BJ (cell line): ENCODE measurements at places on chromosomes 6 and 20. TPM values are rescaled to one million over a fixed set of nuclear protein-coding genes. Genes with fewer than 3 reads are reported as not detected.

DNA sequence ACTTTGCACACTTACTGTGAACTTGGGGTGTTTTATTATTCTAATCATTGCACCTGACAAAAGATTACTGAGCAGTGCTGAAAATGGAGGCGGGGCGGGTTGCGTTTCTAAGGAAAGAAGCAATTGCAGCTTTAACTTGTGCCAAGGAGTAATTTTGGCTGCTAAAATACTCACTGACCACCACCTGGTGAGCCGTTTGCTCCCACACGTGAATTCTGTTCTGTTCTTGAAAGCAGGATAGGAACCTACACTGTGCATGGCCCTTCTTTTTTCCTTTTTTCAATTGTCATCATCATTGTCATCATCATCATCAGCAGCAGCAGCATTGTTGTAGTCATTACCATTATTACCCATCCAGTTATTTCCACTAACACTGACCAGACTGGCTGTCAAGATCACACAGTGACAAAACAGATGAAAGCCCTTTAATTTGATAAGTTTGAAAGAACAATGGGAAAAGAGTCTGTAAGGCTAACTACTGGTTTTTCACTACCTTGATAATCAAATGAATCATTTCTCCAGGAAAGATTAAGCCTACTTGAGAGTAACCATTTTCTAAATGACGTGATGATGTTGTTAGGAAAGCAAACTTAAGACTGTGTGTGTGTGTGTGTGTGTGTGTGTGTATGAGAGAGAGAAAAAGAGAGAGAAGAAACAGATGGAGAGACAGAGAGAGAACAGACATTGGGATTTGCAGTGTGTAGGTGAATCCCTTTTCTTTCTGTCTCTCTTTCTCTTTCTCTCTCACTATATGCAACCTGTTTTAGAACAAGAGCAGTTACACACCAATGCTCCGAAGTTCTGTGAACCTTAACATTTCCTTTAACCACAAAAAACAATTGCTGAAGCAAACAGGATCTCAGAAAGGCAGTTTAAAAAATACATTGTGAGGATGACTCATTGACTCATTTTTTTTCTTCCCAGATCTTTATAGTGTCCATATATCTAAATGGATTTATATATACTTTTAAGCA, 3.8 kb downstream of the RIPOR2 start:
- no peak for DNase-seq

DNA sequence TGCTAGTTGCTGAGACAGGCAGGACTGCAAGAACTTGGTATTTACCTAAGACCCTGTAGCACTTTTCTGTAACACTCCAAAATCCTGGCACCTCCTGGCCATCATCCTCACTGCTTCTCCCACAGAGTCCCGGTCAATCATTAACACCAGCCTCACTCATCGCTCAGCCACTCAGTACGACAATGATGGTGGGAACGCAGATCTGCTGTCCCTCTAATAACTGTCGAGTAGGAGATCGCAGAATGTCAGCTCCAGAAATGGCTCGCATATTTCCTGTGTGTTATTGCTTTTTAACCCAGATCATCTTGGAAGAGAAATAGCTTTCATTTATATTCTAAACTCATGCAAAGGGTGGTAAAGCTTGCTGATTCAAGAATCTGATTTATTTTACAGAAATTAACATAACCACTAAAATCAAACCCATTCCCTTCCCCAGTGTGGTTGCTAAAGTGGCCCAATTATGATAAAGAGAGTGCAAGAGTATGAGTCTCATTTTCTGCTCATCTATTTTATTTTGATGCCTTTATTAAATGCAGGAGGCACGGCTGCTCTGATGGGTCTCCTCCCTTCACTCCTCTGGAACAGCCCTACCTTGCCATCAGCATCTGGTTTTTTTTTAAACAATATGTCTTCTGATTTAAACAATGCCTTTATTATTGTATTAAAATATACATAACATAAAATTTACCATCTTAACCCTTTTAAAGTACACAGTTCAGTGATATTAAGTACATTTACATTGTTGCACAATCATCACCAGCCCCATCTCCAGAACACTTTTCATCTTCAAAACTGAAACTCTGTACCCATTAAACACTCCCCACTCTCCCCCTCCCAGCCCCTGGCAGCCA, 28.3 kb upstream of the GGTLC1 start:
- DNase-seq: no peak

COL12A1 gene
- 868 and 1,308 TPM in 2 replicates for polyA plus RNA-seq

DNA sequence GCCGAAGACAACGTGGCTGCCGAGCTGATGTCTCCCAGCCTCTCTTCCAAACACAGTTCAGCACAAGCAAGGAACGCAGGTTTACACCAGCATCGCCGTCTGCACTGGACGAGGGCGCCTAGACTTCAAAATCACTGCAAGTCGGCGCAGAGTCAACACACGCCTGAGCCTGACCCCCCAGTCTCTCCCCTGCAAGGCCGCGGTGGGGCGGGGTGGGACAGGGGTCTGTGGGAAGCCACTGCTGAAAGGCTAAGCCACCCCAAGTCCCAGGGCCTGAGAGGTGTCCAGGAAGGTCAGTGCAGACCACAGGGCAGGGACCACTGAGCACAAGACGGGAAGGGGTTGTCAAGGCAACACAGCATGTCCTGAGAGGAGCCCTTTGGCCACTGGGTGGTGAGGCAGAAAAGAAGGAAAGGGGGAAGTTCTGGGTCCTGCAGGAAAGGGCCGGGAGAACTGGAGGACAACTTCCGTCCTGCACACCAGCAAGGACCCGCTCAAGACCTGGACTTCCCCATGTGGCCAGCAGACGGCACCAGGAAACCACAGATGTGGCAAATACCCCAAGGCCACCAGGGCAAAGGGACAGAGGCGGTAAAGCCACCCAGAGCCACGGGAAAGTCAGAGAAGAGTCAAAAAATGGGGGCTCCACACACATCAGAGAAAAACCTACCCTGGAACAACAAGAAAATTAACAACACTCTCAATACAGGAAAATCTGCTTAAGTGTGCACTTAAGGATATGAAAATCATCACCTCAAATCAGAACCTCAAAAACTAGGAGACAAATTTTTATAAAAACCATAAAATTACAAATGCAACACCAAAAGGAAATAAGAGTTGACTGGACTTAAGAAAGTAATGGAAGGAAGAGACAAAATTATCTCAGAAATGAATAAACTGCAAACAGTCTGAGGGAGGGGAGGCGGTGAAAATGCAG, 84.8 kb downstream of the TAF4 start:
- no peak for DNase-seq

PRND gene
- not detected in 2 replicates for polyA plus RNA-seq

DNA sequence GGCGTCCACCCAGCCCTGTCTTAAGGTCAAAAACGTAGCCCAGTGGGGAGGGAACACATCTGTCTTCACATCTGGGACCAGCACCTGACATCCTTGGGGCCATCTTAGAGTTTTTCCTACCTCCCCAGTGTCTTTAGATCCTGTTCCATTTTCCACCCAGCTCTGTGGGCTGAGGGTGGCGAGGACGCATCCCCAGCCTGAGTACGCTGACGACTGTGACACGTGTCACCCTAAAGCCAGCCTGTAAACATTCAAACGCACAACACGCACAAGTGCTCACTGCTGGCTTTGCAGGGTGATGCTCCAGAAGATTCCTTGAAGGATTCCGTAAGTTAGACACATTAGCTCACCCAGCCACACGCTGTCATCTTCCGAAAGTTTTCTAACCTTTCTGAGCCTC, 215.9 kb downstream of the TAF4 start:
- no peak for DNase-seq

LPA gene
- polyA plus RNA-seq: not detected in 2 replicates

CCDC170 gene
- polyA plus RNA-seq: 0.11 and 0.12 TPM in 2 replicates

DNA sequence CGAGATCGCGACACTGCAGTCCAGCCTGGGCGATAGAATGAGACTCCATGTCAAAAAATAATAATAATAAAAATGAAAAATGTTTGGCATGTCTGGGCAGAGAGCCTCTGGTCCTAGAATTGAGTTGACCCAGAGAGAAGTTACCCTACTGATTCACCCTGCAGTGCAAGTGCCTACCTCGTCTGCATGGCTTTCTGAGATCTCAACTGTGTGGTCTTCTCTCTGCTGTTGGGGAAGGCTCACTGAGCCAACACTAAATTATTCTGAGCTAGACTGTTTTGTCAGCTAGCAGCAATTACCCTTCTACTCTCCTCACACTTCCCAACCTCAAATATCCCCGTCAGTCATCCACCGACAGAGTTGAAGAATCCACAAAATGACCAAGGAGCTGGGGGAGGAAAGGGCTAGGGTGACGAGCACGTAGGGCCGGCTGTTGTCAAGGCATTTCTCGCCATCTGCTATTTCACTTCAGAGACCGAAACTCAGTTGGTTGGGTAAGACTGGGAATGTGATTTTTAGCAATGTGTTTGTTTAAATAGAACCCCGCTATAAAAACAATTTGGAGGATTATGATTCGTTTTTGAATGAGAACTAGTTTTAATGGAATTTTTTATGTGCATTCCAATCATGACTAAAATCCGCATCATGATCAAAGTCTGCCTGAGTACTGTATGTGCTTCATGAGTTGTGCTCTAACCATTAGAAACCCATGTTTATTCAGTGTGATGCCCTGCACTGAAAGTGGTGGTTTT, 9.4 kb downstream of the MAS1 start:
- DNase-seq: peak; percentile 96

ARFGEF2 gene
- 15.5 and 20.0 TPM in 2 replicates for polyA plus RNA-seq

- no peak for DNase-seq
These were observed 110.5 kb upstream of the DOK5 start for GRCh38 chr20:54364919-54365318.

TEAD3 gene
- polyA plus RNA-seq: 22.5 and 40.6 TPM in 2 replicates

CRISP3 gene
- not detected in 2 replicates for polyA plus RNA-seq

TPD52L1 gene
- 155 and 163 TPM in 2 replicates for polyA plus RNA-seq

DNA sequence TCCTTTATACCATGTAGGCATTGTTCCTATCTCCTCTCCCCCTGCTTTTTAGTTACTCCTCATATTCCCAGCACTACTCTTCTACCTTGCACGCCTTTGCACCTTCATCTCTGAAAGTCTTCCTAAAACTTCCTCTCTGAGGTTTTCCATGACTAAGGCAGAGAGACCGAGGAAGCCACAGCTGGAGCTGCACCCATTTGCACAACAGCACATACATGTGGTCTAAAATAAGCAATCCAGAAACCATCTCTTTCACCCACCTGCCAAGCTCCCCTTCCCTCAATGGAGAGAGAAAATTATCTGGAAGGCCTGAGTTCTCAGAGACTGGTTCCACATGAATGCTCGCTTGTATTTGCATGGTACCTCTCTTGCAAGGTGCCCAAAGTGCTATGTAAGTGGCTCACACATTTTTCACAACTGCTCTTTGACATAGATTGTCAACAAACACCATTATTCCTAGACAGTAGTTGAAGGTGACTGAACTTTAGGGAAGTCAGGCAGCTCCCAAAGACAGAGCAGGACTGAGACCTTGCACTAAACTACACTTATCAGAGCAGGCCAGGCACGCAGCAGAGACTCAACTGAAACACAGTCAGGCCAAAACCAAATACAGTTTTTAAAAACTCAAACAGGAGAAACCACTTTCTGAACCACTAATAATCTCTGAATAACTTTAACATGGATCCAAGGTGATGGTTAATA, 313.2 kb downstream of the TFAP2A start:
- DNase-seq: no peak

DNA sequence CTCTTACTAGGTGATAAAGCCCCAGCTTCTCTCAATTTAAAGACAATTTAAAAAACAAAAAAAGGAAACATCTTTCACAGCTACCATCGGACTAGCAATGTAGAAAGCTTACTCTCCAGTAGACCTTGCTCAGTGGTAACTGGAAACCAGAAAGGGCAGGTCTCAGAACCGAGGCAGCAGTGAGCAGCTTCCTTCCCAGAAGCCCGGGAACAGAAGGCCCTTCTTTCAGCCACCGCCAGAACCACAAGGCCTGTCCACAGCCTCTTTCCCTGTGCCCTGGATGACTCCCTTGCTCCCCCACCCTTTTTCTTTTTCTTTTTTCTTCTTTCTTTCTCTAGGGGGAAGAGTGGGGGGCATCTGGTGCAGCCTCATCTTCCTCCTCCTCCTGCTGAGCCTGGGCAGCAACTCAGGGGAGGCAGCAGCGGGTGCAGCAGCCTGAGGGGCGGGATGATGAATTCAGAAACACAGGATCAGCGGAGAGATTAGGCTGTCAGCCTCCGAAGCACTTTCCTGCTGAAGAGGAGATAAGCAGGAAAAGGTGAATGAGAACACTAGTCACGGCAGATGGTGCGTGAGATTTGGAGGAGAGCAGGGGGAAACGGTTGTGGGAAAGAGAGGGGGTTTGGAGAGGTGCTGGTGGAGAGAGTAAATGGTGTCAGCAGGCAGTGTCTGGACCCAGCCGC, 158.5 kb downstream of the ID4 start:
- no peak for DNase-seq

DNA sequence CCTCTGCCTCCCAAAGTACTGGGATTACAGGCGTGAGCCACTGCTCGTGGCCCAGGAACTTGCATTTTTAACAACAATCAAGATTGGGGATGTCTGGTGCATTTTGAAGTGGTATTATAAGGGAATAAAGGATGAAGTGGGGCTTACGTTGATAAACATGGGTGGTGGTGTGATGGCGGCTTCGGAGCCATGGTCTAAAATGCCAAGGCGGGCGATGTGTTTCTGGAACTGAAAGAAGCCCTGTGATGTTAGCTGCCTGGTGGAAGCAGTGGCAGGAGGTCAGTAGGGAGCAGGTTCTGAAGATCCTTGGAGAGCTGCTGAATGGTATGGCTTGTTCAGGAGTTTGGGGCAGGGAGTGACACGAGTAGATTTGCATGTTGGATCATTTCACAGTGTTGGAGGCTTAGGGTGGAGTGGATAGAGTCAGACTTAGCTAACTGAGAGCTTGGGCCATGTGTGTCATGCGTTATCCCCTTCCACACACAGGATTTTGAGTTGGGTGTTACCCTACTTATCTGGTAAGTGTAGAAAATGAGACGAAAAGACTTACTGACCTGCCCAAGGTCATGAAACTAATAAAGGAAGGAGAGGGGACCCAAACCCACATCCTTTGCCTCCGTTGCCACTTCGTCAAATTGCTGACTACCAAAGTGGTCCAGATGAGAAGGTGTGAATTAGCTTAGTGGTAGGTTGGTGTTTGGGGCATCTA, 1.5 kb downstream of the NELFCD start:
- no peak for DNase-seq

DNA sequence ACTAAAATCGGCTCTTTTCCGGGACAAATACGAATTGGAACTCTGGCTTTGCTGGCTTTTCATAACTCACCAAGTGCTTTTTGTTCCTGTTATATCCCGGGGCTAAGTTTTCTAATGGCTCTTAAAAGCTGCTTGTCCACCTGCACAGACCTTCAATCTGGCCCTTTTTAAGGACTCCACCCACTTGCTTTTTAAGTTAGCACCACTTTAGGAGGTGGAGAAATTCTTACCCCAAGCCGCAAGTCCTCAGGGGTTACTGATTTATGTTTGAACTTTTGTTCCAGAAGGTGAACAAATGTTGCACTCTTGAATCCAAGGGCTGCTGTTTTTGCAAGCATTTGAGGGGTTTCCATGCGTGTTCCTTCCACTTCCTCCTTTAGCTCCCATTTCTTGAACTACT, 37.8 kb downstream of the FAM184A start:
- DNase-seq: no peak
